ENCODE measurements at places on chromosomes 6 and 20.
A peak's percentile ranks its signal among the peaks of the same experiment; 100 is the strongest.

DNA sequence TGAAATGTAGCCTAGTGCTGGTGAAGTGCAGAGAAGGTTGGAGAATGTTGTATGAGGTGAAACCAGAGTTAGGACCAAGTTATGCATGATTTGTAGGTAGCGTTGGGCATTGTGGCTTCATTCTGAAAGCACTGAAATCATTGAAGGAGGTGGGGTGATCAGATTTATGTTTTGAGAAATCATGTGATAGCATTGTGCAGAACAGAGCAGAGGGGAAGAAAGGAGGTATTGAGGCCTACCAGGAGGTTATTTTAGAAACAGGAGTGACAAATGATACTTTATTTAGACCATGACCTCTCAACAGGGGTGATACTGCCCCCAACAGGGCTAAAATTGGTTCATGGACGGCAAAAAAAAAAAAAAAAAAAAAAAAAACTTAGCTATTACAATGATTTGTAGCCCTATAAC is 15.6 kb upstream of the HMGN3 start:
- DNase-seq: no peak

- no peak for DNase-seq
Observed at GRCh38 chr20:3228750-3229032, 10.3 kb downstream of the SLC4A11 start.

GRCh38 chr6:89295981-89296380 is 19.1 kb downstream of the GABRR2 start:
- no peak for DNase-seq

DNA sequence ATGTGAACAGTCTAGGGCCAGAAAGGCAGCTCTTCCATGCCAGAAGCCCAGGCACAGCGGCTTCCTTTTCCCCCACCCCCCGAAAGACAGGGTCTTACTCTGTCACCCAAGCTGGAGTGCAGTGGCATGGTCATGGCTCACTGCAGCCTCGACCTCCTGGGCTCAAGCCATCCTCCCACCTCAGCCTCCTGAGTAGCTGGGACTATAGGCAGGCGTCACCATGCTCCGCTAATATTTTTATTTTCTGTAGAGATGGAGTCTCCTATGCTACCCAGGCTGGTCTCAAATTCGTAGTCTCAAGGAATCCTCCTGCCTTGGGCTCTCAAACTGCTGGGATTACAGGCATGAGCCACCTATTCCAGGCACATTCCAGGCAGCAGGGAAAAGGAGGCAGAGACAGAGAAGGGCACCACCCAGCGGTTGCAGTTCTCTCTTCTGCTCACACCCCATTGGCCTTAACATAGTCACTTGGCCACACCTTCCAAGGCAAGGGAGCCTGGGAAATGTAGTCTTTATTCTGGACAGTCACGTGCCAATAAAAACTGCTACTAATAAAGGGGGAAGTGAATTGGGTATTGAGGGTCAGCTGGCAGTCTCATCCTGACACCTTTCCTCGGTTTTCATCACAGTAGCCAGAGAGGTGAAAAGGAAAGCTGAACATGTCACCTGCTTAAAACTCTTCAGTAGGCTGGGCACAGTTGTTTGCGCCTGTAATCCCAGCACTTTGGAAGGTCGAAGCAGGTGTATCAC is 205.9 kb downstream of the ZMYND8 start:
- DNase-seq: peak; percentile 53

GRCh38 chr20:63962426-63963347 is 6.5 kb upstream of the UCKL1 start:
- no peak for DNase-seq

GRCh38 chr6:31070711-31071197 is 41.6 kb downstream of the C6orf15 start:
- DNase-seq: no peak

DNA sequence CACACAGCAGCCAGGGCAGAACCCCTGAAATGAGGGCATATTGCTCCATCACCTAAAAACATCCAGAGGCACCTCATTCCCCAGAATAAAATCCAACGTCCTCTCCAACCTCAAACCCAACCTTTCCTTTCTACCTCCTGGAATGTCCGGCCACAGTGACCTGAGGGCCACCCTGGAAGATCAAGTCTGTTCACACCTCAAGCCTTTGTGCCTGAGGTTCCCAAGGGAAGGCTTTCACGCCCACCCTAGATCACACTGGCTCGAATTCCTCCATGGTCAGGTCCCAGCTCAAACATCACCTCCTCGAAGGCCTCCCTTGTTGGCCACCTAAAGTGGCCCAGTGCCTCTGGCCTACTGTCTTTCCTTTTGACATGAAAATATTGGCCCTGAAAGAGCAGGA is 88.9 kb downstream of the ZMYND8 start:
- DNase-seq: no peak

DNA sequence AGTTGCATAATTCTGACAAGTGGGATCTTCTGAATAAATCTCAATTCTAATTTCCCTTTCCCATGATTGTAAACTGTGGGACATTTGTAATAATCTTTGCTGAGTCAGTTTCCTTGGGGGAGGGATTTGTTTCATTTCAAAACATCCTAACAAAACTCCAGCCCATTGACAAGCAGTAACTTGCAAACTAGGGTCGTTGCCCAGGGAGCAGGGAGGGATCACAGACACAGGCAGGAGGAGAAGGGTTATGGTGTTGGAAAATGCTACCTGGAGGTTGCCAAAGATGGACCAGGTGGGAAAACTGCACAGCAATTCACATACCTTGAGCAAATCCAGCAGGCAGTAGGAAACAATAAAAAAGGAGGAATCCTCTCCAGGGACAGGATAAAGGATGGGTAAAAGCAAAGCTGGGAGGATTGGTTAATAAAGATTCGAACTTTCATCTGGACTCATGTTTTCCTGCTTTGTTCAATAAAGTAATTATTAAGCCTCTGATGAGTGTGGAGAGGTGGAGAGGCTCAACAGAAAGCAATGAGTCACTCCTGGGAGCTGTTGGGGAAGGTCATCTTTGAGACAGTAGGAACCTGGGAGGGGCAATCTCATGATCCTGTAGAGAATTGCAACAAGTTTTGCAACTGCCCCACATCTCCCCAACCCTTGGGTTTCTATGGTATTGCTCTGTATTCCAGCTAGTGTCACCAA is 87.3 kb upstream of the AKIRIN2 start:
- DNase-seq: no peak

GRCh38 chr6:158078320-158078719 is 89.7 kb downstream of the SERAC1 start:
- no peak for DNase-seq

- no peak for DNase-seq
Observed at GRCh38 chr6:39088331-39088730, 26.7 kb downstream of the SAYSD1 start.

GRCh38 chr20:31602779-31603441 is 2.2 kb upstream of the ID1 start:
- no peak for DNase-seq

DNA sequence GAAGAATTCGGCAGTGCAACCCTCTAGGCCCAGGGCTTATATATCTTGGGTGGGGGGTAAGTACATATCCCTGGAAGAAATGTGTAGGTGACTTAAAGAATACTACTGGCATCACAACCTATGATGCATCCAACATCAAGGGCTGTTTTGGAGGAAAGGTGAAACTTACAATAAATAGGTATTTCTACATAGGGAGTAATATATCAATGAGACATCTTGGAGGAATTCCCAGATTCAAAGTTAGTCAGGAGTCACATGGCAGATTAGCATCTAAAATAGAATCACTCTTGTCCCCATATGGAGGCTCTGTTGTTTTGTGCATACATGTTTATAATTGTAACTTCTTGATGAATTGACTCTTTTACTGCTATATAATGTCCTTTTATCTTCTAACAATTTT is 375.5 kb downstream of the PAX1 start:
- no peak for DNase-seq

DNA sequence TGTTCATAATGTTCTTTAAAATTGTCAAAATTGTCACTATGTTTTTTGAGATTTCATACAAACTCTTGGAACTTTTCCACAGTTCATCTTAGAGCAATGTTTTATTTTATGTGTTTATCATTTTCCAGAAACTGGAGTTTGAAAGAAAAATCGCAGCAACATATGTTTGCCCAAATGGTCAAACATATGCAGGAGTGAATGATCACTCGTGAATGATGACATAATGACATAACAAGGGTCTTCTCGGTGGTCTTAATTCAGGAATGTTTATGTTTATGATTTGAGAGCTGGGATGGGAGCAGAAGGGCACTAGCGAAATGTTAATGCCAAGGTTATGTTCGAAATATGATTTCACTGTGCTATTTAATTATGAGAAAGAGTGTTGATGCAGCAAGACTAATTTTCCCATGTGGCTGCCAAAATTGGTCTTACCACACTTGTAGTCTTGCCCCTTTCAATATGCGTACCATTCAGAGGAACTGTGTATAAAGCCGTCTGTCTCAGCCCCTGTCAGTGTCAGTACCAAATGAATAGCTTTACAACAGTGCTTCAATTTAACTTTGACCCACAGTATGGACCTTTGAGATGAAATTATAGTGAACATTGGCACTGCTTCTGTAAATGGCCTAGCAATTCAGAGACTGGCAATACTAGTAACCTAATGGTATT is 152.3 kb downstream of the CARMIL1 start:
- no peak for DNase-seq

DNA sequence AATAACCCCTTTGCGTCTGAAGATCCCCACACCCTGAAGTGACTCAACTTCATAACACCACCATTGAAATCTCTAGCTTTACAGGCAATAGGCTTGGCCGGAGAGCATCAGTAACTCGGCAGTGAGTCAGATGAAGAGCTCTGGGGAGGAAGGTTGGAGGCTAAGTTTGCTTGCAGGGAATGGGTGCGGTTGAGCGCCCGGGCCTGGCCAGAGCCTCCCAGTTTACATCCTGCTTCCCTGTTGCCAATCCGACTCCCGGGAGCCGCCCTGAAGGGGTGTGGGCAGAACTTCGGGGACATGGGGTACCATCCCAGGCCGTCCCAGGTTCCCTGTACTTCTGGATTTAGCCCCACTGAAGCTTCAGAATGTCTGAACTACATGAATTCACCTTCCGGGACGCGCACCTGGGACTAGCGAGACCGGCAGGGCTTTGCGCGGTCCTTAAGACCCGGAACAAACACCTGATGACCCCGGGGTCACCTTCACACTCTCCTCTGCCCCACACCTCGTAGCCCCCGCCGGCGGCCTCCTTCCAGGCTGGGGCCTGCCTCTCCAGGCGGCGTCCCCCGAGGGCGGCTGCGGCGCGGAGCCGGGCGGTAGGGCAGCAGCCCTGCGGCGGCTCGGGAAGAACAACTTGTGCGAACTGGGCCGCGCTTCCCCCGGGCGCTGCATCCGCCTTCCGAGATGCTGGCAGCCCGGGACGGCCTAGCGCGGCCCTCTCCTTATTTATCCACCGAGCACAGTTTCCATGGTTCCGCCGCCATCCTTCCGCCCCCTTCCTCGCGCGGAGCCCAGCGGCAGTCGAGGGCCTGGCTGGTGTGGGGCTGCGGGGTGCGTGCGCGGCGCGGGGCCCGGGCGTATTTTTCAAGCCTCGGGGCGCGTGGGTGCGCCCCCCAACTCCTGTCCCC is 56.6 kb upstream of the RREB1 start:
- DNase-seq: peak; percentile 63

- DNase-seq: no peak
Observed at GRCh38 chr6:132936646-132937045, 122.3 kb downstream of the RPS12 start.

GRCh38 chr20:57938158-57939108 is 228.6 kb upstream of the PMEPA1 start:
- DNase-seq: no peak

- peak; percentile 48 for DNase-seq
Observed at GRCh38 chr6:149129371-149130077, 188.0 kb upstream of the TAB2 start.

DNA sequence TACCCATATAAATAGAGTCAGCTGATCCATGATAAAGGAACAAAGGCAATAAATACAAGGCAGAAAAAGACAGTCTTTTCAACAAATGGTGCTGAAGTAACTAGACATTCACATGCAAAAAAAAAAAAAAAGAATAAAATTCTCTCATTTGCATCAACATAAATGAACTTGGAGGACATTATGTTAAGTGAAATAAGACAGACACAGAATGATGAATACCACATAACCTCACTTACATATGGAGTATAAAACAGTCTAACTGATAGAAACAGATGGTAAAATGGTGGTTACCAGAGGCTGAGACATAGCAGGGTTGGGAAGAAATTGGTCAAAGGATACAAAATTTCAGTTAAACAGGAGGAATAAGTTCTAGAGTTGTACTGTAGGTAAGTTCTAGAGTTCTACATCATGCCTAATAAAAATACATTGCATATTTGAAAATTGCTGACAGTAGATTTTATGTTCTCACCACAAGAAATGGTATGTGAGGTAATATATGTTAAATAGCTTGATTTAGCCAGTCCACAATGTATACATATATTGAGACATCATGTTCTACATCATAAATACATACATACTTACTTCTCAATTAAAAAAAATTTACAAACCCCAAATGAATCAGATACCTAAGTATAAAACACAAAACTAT is 8.3 kb downstream of the ZNF322 start:
- DNase-seq: no peak

GRCh38 chr6:170023620-170024521 is 267.0 kb downstream of the DLL1 start:
- no peak for DNase-seq

DNA sequence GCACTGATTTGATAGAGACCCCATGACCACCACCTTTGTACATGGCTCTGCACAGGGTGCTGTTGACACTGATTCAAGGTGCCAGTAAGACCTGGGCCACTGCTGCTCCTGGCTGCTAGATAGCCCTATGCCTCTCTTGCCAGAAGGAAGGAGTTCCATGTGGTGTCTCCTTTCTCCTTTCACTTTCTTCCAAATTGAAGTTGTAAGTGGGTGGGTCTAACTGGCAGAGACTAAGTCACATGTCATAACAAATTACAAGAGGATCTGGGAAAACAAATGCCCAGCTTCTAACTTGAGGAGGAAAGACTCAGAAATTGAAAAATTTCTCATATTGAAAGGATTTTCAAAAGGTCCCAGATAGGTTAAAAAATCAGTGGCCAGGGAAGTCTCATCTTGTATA is 116.8 kb downstream of the TFAP2B start:
- no peak for DNase-seq

Data from hematopoietic multipotent progenitor cell (in vitro differentiated cells).